Tracheal epithelial cell (primary cell): ENCODE measurements at places on chromosomes 3 and 15. TPM values are rescaled to one million over a fixed set of nuclear protein-coding genes. Genes with fewer than 3 reads are reported as not detected.

TTLL13 gene
- not detected in 2 replicates for total RNA-seq

DPPA2 gene
- not detected in 2 replicates for total RNA-seq

DNAH12 gene
- under 0.01 TPM in 2 replicates for total RNA-seq

ADPRH gene
- total RNA-seq, result 1.1 and 1.7 TPM in 2 replicates

C3orf85 gene
- total RNA-seq, result not detected in 2 replicates

SLC28A1 gene
- total RNA-seq, result not detected in 2 replicates

FSIP1 gene
- total RNA-seq, result 9.4 and 14.5 TPM in 2 replicates

ATP2B2 gene
- total RNA-seq, result under 0.01 TPM in 1 of 2 replicates, not detected in the other

CNBP gene
- total RNA-seq, result 333 and 475 TPM in 2 replicates

DISP2 gene
- total RNA-seq, result under 0.01 TPM in 2 replicates

GRM7 gene
- not detected in 2 replicates for total RNA-seq

GOLGA6L4 gene
- 0.21 and 0.96 TPM in 2 replicates for total RNA-seq

TNFAIP8L3 gene
- total RNA-seq, result 4.1 and 8.1 TPM in 2 replicates

KBTBD12 gene
- total RNA-seq, result 0.21 TPM in 1 of 2 replicates, not detected in the other

ACKR2 gene
- 0.96 and 1.7 TPM in 2 replicates for total RNA-seq

NOX5 gene
- total RNA-seq, result under 0.01 TPM in 1 of 2 replicates, not detected in the other

REC114 gene
- not detected in 2 replicates for total RNA-seq

PLAAT1 gene
- total RNA-seq, result 0.85 and 1.2 TPM in 2 replicates

PFN2 gene
- total RNA-seq, result 121 and 141 TPM in 2 replicates

TRH gene
- total RNA-seq, result not detected in 2 replicates
